ENCODE measurements at places on chromosomes 3 and 15.

DNA sequence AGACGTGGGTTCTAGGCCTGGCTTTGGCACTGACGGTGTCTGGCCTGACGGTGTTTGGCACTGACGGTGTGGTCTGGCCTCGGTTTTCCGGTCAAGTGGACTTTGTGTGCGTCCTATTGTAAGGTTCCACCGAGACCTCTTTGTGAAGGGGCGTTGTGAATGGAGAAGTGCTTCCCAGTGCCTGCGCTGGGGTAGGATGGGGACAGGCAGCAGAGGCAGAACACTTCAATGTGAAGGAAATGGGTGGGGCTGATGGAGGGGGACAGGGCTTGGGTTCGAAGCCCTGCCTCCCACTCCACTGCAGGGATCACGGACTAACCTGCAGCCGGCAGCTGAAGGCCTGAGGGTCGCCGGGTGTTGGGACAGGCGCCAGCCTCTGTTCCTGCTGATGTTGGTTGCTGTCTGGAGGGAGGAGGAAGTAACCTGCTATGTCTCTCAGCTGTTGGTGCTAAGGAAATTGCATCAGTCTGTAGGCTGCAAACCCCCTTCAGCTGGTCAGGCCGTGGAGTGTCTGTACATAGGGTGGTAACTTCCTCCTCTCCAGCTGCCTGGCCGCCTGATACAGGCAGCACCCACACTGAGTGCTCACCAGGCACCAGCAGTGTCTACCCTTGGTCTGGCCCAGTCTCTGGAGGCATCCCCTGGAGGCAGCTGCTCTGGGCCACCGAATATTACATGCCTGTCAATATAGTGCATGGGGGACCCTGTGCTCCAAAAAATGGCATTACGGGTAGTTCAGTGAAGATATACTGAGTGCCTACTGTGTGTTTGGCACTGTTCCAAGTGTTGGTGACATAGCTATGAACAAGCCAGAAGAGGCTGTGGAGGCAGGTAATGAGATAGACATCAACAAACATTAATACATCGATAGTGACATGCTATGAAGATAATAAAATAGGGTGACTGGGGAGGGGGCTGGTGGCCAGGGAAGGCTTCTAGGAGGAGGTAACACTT is 1.1 kb downstream of the TM6SF1 start:
- no peak for DNase-seq

DNA sequence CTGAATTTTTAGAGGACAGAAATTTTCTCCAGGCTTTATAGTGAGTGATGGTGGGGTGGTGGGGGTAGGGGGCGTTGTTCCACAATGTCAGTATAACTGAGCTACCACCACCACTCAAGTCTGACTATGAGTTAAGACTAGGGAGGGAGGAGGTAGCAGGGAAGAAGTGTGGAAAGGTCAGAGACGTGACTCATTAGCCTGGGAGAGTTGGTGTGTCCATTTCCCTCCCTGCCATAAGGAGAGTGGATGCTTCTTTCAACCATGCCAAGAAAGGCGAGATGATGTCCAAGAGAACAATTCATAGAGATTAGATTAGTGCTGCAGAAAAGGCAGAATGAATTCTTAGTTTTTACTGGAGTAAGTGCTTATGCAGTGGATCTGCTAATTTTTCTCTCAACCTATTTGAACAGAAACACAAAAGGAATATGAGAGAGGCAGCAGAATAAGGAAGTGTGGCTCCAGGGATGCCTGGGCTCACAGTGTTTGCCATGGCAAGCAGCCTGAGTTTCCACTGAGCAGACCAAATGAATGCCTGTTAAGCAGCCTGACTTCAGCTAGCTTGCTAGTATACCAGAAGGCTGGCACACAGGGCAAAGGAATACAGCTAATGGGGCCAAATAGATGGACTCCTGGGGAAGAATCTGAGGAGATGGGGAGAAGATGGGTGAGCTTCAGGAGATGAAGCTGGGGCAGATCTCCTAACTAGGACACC is 708.9 kb downstream of the NTRK3 start:
- no peak for DNase-seq

DNA sequence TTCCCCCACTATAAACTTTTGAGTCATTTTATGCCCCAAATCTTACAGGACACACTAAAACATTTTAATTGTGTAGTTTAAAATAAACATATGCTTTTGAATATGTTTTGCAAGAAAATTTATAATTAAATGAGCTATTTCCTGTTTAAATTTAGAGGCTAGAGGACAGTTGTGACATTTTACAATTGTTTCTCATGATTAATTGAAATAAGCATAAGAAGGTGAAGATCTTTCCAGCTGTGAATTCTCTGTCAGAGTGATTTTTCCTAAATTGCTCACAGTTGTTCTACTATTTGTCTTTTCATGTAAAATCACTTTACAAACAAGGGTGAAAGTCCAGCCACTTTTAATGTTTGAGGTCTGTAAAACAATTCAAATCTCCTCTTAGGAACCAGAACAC is 892.3 kb downstream of the CADM2 start:
- DNase-seq: no peak

- no peak for DNase-seq
Observed at GRCh38 chr15:25244731-25245585, 193.9 kb downstream of the UBE3A start.

DNA sequence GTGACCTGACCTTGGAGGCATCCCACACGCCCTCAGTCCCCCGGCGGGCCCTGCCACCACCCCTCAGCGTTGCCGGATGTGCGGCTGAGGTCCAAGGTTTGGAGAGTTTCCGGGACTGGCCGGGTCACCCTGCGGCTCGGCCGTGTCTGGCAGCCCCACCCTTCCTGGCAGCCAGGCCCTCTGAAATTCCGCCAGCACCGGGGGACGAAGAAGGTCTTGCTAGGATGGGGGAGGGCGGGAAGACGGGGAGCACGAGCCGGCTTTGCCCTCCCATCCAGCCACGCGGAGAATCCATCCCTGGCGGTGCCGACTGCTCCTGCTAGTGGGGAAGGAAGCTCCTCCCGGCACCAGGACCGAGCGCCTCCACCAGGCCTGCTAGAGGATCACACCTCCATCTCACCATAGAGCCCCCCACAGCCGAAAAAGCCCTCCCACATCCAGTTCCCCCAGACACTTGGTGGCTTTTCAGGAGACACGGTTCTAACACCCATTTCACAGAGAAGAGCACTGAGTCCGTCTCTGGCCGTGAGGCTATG is 81.5 kb downstream of the CPN2 start:
- no peak for DNase-seq

- no peak for DNase-seq
Observed at GRCh38 chr3:140753865-140754754, 76.2 kb downstream of the TRIM42 start.

DNA sequence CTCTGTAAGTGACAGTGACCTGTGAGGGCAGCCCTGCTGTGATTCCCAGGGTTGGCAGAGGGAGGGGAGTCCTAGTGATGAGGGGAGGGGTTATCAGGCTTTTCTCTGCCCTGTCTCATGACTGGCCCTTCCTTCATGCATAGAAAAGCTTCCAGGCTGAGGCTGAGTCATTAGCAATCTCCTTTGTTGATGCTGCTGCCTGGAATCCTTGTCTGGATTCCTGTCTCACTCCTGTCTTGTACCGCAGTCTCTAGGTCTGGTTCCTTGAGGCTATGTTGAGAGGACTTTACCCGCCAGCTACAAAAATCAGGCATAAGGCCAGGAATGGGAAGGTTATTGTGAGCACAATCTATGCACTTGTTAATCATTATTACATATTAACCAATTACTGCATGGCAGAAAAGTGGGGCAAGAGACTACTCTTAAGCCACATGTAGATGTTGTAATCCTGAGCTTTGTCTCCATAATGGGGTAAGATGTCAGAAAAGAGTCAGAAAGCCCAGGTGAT is 7.2 kb downstream of the KLHL6 start:
- DNase-seq: no peak

DNA sequence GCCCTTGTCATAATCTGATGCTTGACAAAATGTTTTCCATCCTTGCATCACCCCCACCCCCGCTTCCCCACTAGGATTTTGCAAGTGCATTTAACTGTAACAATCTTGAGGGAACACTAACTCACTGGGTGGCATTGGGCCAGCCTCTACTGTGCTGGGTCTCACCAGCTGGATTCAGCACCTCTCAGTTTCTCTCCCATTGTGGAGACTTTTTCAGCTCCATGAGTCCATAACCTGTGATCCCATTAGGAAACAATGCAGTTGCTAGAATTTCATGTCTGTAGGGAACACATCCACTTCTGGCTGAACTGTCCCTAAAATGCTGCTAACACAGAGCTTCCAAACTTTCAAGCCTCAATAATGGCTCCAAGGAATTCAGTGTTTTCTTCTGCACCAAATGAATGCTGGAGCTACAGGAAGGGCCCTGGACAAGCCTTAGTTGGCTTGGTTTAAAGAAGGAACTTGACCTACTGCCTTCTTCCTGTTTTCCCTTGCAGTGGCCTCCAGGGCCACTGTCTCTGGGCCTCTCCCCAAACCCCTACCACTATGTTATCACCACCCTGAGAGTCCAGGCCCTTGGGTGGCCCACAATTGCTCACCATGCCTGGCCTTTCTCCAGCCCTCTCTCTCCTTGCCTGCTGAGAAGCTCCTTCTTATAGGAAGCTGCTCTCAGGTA is 15.6 kb downstream of the CYP19A1 start:
- DNase-seq: no peak

DNA sequence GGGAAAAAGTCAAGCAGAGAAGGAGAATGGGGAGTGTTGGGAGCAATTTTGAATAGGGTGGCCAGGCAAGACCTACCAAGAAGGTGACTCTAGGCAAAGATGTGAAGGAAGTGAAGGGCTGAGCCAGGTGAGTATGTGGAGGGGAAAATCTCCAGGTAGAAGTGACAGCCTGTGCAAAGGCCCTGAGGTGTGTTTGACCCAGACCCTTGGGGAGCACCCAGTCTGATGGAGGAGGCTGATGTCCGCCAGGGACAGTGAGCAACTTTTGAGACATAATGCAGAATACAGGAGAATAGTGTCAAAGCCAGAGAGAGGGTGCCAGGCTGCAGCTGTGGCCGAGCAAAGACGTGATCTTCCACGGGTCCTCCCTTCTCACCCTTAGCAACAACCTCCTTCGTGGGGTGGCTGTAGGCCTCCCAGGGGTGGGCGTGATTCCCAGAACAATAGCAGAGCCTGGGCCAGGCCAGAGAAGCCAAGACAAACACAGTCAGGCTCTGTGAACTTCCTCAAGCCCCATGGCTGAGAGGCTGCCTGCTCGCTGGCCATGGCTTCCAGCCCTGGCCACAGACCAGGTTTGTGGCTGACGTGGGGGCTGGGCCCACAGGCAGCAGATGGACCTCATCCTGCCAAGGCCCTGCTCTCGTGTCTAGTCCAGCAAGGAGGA is 58.1 kb downstream of the SLC6A6 start:
- no peak for DNase-seq

DNA sequence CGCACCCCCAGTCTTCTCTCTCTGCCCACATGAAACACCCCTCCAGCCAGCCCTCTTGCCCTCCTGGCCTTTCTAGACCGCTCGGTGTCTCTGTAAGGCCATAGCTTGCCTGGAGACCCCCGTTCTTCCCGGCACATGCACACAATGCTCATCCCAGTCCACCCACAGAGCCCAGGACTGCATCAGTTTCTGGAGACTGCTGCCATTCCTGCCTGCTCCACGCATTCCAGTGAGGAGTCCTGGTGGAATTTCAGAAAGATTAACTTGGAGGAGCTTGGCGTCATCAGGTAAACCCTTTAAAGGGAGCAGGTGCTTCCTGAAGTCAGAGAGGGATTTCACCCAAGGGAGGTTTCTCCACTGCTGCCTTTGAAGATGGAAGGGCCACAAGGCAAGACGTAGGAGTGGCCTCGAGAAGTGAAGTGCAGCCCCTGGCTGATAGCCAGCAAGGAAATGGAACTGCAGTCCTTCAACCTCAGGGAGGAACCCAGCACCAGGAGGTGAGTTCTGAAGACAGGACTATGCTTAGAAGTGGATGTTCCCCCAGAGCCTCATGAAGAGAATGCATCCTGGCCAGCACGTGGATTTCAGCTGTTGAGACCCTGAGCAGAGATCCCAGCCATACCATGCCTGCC is 19.2 kb downstream of the SLC41A3 start:
- no peak for DNase-seq

DNA sequence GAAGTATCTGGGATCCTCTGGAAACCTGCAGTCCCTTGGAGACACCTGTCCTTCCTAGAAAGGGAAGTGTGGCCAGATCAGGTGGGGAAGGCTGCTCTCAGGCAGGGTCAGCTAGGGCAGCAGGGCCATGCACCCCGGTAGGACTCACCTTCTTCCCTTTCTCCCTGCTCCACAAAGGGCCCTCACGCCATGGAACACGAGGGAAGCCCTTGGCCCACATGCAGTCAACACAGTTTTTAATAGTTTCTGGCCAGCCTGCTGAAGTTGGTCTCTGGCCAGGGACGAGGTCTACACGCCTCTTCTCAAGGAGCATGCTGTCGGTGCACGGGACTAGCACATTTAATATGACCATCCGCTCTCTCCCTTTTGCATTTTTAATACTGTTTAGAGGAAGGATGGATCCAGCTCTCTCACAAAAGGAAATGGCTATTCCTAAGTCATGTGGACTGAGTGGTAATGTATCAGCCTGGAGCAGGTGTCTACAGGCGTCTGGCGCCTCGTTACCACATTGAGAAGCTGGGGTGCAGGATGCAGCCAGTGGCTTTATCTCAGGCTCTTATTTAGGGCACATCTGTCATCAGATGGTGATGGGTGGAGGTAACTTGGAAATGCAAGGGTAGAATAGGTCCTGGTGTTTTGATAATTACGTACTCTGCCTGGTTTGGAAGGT is 153.9 kb downstream of the KLF13 start:
- no peak for DNase-seq

DNA sequence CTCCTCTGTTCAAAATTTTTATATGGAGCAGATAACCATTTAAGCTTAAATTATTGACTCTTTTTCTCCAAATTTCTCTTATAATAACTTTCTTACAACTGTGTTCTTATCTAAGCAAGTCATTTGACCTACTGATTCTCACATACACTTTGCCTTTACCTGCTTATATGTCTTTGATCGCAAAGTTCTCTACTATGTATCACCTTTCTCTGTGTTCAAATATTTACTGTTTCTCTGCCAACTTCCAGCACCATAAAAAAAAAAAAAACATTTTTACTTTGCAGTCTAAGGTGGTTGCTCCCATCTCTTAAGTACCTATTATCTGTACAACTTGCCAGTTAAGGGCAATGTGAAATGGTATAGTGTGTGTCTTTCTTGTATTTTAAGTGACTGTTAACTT is 100.8 kb upstream of the DPH6 start:
- DNase-seq: no peak

- no peak for DNase-seq
Observed at GRCh38 chr15:41683955-41684354, 23.8 kb downstream of the MGA start.

DNA sequence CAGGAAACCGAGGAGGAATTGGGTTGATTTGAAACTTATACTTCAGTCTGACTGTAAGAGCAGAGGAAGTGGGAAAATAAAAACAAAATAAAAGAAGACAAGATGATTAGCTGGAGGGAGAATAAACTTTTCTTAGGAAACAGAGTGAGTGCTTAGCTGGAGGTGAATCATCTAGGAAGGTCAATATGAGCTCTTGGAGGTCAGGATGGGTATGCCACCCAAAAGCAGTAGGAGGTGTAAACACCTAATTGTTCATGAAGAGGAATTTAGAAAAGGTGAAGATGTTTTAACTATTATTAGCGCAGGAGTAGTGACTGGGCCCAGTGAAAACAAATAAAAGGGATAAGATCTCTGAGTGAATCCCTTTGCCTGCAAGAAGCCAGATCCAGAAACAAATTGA is 39.9 kb upstream of the ARL14 start:
- DNase-seq: no peak
